Activated CD4-positive, alpha-beta T cell treated with anti-CD3 and anti-CD28 coated beads, Interleukin-2, amount 10 ng/mL, durations not matched to agents 24 days and 14 days (primary cell): ENCODE measurements at places on chromosomes 3 and 15.

DNA sequence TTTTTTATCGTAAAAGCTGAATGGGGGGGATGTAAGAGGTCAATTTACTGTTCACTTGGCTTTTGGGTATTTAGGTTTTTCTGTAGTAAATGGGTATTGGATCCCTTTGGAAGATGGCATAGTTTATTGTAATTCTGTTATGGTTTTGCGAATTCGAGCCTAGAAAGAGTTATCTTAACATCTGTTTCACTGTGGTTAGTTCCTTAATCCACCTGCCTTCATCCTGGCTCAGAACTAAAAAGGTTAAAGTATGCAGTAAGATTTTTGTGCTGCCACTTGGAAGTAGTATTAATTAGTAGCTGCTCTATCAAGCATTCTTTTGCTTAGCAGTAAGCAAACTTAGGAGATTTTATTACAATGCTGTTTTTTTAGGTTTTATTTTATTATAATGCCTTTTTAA, 62.4 kb downstream of the ARIH1 start:
- no peak for DNase-seq

DNA sequence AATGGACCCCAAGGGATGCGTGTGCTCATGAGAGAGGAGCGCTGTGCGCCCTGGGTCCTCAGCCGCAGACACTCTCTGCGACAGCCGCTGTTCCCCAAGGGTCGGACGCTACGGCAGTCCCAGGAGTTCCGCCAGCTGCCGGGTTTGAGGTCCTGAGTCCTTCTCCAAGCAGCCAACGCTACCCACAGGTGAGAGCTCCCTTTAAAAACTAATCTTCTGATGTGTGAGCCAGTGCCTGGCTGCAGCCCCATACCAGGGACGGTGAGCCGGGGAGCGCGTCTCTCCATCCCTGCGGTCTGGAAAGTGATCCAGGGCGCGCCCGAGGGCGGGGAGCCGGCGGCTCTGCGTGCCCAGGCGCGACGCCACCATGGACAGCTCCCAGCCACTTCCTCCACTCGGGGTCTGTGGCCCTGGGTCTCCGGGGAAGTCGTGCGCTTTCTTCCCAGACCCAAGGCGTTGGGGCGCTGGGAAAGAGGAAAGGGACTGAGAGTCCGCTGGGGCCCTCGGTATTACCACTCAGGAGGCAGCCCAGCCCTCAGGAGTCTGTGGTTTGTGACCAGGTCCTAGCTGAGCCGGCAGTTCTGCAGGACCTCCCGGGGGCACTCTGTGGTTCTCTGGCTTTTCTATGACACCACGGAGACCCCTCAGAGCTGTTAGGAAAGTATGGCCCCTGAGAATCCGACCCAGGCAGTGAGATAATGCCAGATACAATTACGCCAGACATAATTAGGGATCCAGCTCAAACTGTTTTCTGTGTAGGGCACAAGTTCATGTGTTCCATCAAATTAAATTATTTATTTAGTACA, 1.4 kb downstream of the CEMIP start:
- DNase-seq = peak; percentile 79

DNA sequence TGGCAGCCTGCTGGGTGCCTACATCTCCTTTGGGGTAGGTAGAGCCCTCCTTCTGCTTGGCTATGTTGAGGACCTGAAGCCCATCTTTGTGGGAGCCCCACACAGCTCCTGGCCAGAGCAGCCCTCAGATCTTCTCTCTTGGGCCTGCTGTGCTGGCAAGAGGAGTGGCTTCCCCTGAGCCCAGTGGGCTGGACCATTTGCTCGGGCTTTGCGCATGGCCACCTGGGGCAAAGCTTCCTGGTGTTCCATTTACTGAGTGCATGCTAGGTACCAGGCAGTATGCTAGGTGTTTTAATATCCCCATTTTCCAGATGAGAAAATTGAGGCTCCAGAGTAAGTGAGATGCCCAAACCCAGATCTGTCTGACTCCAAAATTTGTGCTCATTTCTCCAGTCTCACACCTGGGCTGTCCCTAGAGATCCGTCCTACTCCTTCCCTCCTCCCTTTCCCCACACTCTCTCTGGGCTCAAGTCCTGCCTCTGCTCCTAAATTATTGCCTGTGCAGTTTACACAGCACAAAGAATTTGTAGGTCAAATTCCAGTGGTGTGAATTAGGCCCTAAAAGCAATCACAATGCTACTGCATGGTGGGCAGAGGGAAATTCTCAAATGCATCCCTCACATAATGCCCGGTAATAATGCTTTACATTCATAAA, 39.7 kb downstream of the SLC28A1 start:
- no peak for DNase-seq

DNA sequence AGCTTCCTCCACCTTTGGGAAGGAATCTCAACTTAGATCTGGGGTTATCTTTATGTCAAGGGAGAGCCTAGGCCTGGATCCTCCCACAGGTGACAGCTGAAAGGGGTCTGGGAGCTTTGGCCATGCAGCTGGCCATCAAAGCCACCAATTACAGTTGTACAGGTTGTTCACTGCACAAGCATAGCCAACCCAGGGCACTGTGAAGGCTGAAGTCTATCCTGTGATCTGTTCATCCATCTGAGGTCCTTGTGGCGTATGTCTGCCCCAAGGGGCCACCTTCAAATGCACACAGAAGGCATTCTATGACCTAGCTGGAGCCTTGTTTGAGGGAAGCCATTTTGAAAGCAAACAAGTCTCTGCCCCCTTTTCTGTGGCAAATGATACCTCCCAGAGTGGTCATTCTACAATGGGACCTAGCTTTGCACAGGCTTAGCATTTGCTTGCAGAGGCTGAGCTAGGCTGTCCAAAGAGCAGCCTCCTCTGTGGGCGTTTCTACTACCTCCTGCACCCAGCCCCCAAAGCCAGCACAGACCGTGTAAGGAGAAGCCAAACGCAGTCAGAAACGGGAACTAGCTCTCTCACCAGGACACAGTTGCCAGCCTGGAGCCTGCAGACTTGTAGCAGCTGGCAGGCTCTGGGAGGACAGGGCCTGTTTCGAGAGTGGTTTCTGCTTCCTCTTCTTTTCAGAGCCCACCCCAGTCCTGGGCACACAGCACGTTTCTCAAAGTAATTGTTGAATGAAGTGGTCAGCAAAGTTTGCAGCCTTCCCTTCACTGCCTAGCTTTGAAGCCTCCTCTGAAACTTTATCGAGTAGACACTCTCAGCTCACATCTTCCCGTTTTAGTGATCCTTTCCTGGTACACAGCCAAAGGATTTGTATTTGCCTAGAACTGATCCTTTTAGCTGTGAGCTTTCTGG, 157.3 kb upstream of the SMAD3 start:
- DNase-seq = no peak

DNA sequence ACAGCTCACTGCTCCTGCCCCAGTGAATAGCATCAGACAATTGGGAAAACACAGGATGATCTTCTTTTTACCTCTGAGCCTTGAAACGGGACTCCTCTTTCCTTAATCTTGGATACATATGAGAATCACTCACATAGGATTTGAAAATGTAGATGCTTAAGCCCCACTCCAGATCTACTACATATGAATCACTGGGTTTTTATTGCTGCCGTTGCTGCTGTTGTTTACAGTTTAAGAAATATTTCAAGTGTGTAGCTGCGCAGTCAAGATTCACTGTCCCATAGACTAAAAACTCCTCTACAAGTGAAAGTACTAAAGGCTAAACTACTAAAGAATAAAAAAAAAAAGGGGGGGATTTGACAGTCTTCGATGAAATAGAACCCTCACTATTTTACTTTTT, 765.9 kb downstream of the NTRK3 start:
- DNase-seq = peak; percentile 6

DNA sequence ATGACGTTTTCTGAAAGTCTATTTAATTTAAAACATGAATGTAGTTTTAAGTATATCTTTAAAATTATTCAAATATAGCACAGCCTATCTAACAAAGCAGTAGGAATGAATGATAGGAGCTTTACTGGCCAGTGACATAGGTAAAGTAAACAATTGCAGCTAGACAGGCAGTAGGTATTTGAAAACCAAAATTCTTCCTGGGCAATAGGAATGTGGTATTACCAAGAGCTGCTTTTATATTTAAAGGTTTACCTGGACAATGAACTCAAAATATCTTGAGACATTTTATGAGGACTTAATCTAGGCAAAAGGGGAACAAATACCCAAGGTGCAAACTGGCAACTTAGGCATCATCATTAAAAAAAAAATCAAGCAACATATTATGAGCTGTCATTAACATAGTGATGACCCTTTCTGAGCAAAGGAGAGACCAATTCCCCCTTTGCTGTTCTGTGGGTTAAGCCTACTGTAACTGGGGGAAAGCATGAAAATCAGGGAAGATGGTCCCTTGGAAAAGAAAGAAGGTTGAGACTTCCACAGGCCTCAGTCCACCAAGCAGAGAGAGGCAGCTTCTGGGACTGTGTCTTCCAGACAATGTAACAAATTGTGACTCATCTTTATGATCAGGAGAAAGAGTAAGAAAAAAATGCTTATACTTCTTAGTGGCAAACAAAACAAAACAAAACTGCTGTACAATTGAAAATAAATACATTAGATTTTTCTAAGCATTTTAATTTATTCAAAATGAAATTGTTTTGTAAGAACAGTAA, 12.9 kb downstream of the ISL2 start:
- DNase-seq = no peak

GRCh38 chr15:75697523-75697922, 15.1 kb downstream of the CSPG4 start:
- no peak for DNase-seq

- DNase-seq = no peak
These were observed 22.5 kb upstream of the AQP9 start for GRCh38 chr15:58115692-58116091.

- DNase-seq = no peak
These were observed 39.3 kb downstream of the RHCG start for GRCh38 chr15:89457086-89457485.

GRCh38 chr15:45523166-45523460, 558 bp upstream of the SLC30A4 start:
- no peak for DNase-seq

DNA sequence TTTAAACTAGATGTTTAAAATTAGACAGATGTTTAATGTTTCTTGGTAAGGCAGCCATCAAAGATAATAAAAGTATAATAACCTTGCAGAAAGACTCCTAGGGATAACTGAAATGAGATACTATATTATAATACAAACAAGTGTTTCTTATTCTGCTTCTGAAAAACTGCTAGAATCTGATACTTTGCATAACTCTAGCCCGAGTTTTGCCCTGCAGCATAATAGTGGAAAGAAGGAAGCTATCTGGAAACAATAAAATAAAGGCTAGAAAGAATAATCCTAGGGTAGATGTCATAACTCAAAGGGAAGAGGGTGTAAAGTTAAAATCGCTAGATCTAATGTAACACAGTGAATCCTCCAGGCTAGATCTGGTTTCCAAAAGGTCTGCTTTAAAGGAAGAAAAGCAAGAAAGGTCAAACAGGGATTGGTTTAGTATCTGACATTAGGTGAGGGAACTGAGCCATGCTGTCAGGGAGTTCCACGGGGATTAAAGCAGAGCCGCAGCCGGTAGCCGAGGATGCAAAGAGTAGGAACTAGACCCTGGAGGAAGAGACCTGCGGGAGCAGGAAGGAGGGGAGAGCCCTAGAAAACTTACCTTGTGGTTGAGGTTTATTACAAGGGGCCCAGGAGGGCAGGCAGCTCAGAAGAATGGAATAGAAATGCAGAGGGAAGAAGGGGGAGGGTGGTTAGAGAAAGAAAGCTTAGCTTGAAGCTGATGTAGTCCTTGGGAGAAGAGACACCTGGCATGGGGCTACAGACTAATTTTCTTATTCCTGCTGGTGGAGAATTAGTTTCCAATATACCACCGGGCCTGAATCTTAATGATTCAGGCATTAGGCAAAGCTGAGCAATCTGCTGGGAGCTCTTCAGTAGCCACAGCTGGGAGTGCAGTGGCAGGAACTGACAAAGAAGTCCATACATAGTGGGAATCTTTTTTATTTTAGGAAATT, 46.1 kb upstream of the TUSC7 start:
- DNase-seq = no peak

- no peak for DNase-seq
These were observed 1.8 kb upstream of the SKOR1 start for GRCh38 chr15:67823314-67824196.

- DNase-seq = no peak
These were observed 143.8 kb upstream of the WNT5A start for GRCh38 chr3:55630921-55631299.

- peak; percentile 57 for DNase-seq
These were observed 101.4 kb downstream of the FNDC3B start for GRCh38 chr3:172140499-172141391.

- DNase-seq = no peak
These were observed 226.6 kb upstream of the AZI2 start for GRCh38 chr3:28575100-28575745.

GRCh38 chr3:116153174-116153573, 292.1 kb downstream of the LSAMP start:
- no peak for DNase-seq

DNA sequence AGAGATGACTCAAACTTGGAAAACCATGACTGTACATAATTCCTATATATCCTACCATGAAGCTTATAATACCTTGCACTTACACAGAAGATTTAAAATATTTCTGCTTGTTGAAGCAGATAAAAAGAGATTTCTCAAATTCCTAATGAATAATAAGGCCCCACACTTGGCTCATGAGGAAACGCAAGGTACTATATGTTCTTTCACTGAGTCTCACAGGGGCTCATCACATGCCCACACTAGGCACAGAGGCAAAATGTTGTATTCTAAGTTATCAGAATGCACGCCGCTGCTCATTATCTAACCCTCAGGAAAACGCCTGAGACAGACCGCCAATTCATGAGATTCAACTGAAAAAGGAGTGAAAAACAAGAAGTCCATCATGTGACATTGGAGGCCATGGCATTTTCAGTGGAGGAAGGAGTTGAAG, 5.6 kb downstream of the MYO1E start:
- DNase-seq = no peak

GRCh38 chr3:43531835-43532234, 90.0 kb downstream of the ANO10 start:
- DNase-seq = no peak

DNA sequence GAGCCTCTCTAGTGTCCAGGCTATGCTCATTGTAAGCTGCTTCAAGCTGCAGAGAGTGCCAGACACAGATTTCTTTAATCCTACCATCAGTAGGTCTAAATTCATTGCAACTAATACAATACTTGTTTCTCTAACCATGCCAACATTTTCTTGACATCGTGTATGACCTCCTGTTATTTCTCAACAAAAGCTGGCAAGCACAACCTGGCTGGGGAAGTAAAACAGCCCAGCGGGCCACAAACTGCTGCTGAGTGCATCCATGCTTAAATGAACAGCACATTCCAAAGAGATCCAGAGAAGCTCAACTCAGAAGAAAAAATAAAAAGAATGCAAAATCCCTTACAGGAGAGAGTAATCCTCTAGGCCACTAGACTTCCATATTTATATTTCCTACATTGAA, 36.5 kb downstream of the GMNC start:
- no peak for DNase-seq

GRCh38 chr3:32320080-32320479, 71.6 kb upstream of the CMTM7 start:
- no peak for DNase-seq

DNA sequence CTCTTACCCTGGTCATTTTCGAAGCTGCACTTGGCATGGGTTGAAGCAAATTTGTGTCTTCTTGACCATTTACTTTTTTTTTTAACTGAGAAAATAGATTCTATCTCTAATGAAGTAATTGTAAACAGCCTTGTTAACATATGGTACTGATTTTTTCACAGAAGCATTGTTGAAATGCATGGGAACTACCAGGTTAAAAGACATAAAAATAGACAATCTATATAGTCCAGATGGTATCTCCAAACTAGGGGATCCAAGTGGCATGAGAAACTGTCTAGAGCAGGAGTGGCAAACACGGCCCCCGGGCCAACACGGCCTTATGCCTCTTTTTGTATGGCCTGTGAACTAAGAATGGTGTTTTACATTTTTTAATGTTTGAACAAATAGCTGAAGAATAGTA, 41.9 kb downstream of the CACNA1D start:
- no peak for DNase-seq
